ENCODE measurements at places on chromosomes 6 and 20. TPM values are rescaled to one million over a fixed set of nuclear protein-coding genes. Genes with fewer than 3 reads are reported as not detected.

The GABRR2 gene
- total RNA-seq: 0.45 TPM

The TCP11 gene
- total RNA-seq: not detected

The GSTA1 gene
- total RNA-seq: not detected

The CDH4 gene
- 1.3 TPM for total RNA-seq

The MCCD1 gene
- total RNA-seq: not detected

The DEFB124 gene
- not detected for total RNA-seq

The MCHR2 gene
- not detected for total RNA-seq

The SLC13A3 gene
- total RNA-seq: 0.58 TPM

The DST gene
- 487 TPM for total RNA-seq

The XKR7 gene
- total RNA-seq: not detected

The RFX6 gene
- not detected for total RNA-seq

The SPATS1 gene
- total RNA-seq: not detected

The ECI2 gene
- total RNA-seq: 35.8 TPM

GRCh38 chr6:99091985-99092384 lies 144.2 kb upstream of the FBXL4 start:
- no peak overlapping the region for H3K4me3 ChIP-seq
- H3K27ac ChIP-seq: no peak overlapping the region
- H3K4me1 ChIP-seq: no peaks in the 10 kb centered on the region
- H3K36me3 ChIP-seq: no peaks in the 10 kb centered on the region

- DNase-seq: no peak
- H3K4me3 ChIP-seq: no peak overlapping the region
- no peaks in the 10 kb centered on the region for H3K27me3 ChIP-seq
- H3K36me3 ChIP-seq: no peaks in the 10 kb centered on the region
Measured at GRCh38 chr20:49433333-49433732, 49.1 kb downstream of the KCNB1 start.

GRCh38 chr6:129767776-129768485 lies 58.0 kb upstream of the ARHGAP18 start:
- no peak for DNase-seq
- H3K4me3 ChIP-seq: peak overlapping the region; percentile 56
- no peak overlapping the region for H3K27ac ChIP-seq
- H3K27me3 ChIP-seq: peaks cover 14% of the 10 kb centered on the region
- no peaks in the 10 kb centered on the region for H3K36me3 ChIP-seq

GRCh38 chr20:45857882-45858216 lies 435 bp downstream of the ZSWIM3 start:
- peaks cover 29% of the 10 kb centered on the region for H3K4me1 ChIP-seq
- no peak for DNase-seq
- H3K36me3 ChIP-seq: peaks cover 3% of the 10 kb centered on the region
- peak overlapping the region; percentile 78 for H3K27ac ChIP-seq
- H3K27me3 ChIP-seq: no peaks in the 10 kb centered on the region

GRCh38 chr20:8943631-8944030 lies 125.3 kb upstream of the PLCB4 start:
- no peak overlapping the region for H3K4me3 ChIP-seq
- H3K4me1 ChIP-seq: peaks cover 36% of the 10 kb centered on the region
- DNase-seq: no peak
- H3K27ac ChIP-seq: no peak overlapping the region
- no peaks in the 10 kb centered on the region for H3K36me3 ChIP-seq

GRCh38 chr6:19127081-19127480 lies 710.1 kb upstream of the ID4 start:
- no peaks in the 10 kb centered on the region for H3K4me1 ChIP-seq
- no peaks in the 10 kb centered on the region for H3K36me3 ChIP-seq
- H3K27me3 ChIP-seq: no peaks in the 10 kb centered on the region
- H3K27ac ChIP-seq: no peak overlapping the region
- no peak overlapping the region for H3K4me3 ChIP-seq

DNA sequence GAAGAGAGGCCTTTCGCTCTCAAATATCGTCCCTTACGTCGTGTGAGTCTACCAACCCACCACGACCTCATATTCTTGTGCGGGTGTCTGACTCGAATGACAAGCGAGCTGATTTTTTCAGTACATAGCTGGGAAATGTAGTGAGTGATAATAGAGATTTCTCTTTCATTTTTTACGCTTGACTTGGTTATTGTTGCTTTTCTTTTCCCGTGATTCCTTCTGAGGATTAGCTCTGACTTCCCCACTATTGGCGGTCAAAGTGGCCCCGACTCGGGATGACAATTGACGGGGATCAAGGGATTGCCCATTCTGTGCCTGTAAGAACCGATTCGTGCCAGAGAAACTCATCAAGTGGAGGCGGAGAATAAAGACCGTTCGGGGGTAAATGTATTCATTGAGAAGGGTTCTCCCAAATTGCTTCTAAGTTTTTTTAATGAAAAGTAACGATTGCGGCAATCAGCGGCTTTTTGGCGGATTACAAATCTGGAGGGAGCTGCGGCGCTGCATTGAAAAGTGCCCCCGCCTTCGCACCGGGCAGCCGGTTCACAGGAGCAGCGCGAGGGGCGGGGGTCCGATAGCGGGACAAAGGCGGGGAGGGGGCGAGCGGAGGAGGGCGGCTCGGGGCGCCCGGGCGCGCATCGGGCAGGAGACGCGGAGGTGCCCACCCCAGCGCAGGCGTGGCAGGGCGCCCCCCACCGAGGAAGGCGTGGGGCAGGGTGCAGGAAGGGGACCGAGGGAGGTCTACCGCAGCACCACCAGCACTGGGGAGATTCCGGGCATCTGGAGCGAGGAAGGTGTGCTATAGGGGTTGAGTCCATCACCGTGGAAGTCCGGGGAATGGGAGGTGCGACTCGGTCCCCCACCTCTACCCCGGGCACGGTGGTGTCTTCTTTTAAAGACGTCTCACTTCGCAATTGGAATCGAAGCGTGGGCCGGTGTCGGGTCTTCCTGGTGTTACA lies 44.5 kb upstream of the OSTM1 start:
- peak overlapping the region; percentile 67 for H3K4me3 ChIP-seq
- peaks cover 46% of the 10 kb centered on the region for H3K4me1 ChIP-seq
- H3K27me3 ChIP-seq: peaks cover 99% of the 10 kb centered on the region
- no peak overlapping the region for H3K27ac ChIP-seq
- H3K36me3 ChIP-seq: no peaks in the 10 kb centered on the region
- DNase-seq: peak; percentile 34

DNA sequence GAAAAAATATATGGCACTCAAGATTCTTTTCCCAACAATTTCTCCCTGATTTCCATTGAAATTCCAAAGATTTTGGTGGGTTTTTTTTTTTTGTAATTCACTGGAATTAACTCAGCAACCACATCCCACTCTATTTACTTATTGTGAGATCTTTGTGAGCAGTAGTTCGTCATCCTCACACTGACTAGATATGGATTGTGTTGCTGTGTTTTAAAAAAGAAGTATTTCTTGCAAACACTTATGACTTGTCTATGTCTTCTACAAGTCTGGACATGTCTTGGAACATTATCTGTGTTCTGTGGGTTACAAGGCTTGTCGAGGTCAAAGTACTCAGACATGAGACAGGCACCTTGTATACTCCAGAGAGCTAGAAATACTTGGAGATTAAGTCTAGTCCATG lies 7.3 kb upstream of the TENT5A start:
- H3K27me3 ChIP-seq: no peaks in the 10 kb centered on the region
- no peak overlapping the region for H3K4me3 ChIP-seq
- H3K4me1 ChIP-seq: no peaks in the 10 kb centered on the region
- DNase-seq: no peak
- H3K27ac ChIP-seq: no peak overlapping the region
- H3K36me3 ChIP-seq: no peaks in the 10 kb centered on the region

DNA sequence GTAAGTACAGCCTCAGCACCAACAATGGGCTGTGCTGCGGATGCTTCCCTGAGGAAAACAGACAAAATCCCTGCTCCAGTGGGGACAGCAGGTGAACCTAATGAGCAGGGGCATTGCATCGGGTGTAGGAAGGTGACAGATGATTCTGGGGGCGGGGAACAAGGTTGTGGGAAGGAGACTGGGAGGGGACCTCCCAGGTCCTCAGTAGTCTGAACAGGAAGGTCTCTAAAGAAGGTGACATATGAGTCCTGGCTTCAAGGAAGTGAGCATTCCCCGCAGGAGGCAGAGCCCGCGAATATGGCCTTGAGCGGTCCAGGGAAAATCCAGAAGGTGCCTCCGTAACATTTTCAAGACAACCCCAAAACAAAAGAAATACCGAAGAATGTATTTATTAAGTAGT lies 19.4 kb downstream of the ULBP1 start:
- H3K4me3 ChIP-seq: no peak overlapping the region
- no peaks in the 10 kb centered on the region for H3K36me3 ChIP-seq
- peaks cover 26% of the 10 kb centered on the region for H3K27me3 ChIP-seq
- no peak overlapping the region for H3K27ac ChIP-seq
- no peak for DNase-seq

DNA sequence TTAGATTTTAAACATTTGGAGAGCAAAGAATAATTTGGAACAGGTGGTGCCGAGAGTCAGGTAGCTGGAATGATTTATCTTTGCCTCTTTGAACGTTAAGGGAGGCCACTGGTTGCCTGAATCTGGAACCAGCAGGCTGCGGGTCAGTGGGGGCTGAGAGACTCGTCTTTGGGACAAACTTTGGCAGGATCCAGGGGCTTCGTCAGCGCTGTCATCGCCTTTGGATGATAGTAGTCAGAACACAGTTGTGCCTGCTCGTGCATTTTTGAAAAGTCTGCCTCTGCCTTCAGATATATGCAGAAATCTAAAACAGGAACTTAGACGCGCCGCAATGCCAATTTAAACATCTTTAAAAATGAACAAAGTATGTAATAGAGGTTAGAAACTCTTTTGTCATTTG lies 5.0 kb downstream of the EYA2 start:
- no peak for DNase-seq
- H3K27ac ChIP-seq: peak overlapping the region; percentile 12
- no peaks in the 10 kb centered on the region for H3K36me3 ChIP-seq
- H3K4me3 ChIP-seq: no peak overlapping the region
- H3K27me3 ChIP-seq: no peaks in the 10 kb centered on the region

- DNase-seq: no peak
- no peak overlapping the region for H3K27ac ChIP-seq
- H3K27me3 ChIP-seq: no peaks in the 10 kb centered on the region
- H3K36me3 ChIP-seq: no peaks in the 10 kb centered on the region
- H3K4me1 ChIP-seq: no peaks in the 10 kb centered on the region
Measured at GRCh38 chr6:22737331-22737730, 168.0 kb downstream of the HDGFL1 start.

DNA sequence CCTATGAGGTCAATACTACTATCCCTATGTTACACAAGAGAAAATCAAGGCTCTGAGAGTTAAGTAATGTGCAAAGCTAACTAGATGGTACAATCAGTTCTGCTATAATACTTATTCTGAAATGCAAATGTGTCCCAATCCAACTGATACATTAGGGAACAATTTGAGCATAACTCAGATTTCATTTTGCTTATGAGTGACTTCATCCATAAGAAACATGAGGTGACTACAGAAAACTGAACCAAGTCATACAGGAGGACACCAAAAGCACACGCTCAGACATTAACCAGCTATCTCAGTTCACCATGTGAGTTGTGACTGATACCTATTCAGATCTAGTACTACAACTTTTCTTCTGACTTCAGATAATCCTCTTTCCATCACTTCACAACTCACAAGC lies 179.9 kb upstream of the RUNX2 start:
- no peak for DNase-seq
- no peaks in the 10 kb centered on the region for H3K27me3 ChIP-seq
- H3K4me3 ChIP-seq: no peak overlapping the region
- no peaks in the 10 kb centered on the region for H3K4me1 ChIP-seq

- H3K27me3 ChIP-seq: no peaks in the 10 kb centered on the region
- no peak overlapping the region for H3K27ac ChIP-seq
- no peaks in the 10 kb centered on the region for H3K4me1 ChIP-seq
- H3K4me3 ChIP-seq: no peak overlapping the region
- no peak for DNase-seq
Measured at GRCh38 chr20:54933212-54933904, 458.0 kb downstream of the DOK5 start.

- no peaks in the 10 kb centered on the region for H3K27me3 ChIP-seq
- no peaks in the 10 kb centered on the region for H3K36me3 ChIP-seq
- H3K27ac ChIP-seq: peak overlapping the region; percentile 99
- peaks cover 98% of the 10 kb centered on the region for H3K4me1 ChIP-seq
- DNase-seq: no peak
- H3K4me3 ChIP-seq: no peak overlapping the region
Measured at GRCh38 chr6:52570291-52570700, 6.6 kb downstream of the TRAM2 start.

DNA sequence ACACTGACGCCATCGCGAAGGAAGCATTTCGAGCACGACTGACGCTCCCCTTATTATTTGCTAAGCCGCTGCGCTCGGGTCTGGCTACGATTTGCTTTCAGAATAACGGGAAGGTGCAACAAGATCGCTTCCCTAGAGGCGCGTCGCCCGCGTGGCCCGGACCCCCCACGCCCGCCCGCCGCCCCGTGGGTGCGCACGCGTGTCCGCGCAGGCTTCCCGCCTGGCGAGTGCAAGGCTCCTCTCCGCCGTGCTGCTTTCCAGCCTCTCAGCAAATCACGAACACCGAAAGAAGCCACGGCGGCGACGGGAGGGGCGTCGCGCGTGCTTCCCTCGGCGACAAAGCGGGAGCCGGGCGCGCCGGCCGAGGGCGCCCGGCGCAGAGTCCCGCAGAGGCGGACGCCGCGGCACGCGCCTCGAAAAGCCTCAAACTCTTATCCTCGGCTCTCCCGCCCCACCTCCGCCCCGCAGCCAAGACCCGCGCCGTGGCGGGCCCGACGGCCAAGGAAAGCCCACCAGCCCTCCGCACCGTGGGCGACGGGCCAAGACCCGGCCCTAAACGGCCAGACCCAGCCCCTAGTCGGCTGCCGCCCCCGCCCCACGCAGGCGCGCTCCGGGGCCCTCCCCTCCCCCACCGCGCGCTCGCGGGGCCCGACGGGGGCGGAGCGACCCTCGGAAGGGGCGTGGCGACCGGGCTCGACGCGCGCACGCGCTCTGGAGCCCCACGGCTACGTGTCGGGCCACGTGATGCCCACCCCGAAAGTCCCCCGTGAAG lies 987 bp upstream of the QKI start:
- H3K27ac ChIP-seq: peak overlapping the region; percentile 99
- H3K4me1 ChIP-seq: peaks cover 7% of the 10 kb centered on the region
- no peaks in the 10 kb centered on the region for H3K36me3 ChIP-seq
- H3K4me3 ChIP-seq: peak overlapping the region; percentile 96

GRCh38 chr6:101816716-101817115 lies 423.2 kb downstream of the GRIK2 start:
- H3K4me3 ChIP-seq: no peak overlapping the region
- H3K36me3 ChIP-seq: no peaks in the 10 kb centered on the region
- H3K27me3 ChIP-seq: no peaks in the 10 kb centered on the region
- H3K27ac ChIP-seq: no peak overlapping the region

DNA sequence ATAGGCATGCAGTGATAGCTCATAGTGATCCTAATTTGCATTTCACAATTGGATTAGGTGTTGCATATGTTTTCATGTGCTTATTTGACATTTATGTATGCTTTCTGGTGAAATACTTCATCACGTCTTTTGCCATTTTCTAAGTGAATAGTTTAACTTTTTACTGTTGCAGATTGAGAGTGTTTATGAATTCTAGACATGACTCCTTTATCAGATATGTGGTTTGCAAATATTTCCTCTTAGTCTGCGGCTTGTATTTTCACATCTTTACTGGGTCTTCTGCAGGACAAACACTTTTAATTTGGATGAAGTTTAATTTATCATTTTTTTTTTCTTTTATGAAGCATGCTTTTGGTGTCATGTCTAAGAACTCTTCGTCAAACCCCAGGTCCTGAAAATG lies 39.2 kb downstream of the CCN2 start:
- no peak for DNase-seq
- H3K27ac ChIP-seq: no peak overlapping the region
- peaks cover 7% of the 10 kb centered on the region for H3K4me1 ChIP-seq

- no peaks in the 10 kb centered on the region for H3K4me1 ChIP-seq
- no peak for DNase-seq
- no peaks in the 10 kb centered on the region for H3K36me3 ChIP-seq
Measured at GRCh38 chr6:14075095-14075503, 42.5 kb upstream of the CD83 start.
